GM18507 (cell line): ENCODE measurements at places on chromosomes 11 and 22.
A peak's percentile ranks its signal among the peaks of the same experiment; 100 is the strongest.

DNA sequence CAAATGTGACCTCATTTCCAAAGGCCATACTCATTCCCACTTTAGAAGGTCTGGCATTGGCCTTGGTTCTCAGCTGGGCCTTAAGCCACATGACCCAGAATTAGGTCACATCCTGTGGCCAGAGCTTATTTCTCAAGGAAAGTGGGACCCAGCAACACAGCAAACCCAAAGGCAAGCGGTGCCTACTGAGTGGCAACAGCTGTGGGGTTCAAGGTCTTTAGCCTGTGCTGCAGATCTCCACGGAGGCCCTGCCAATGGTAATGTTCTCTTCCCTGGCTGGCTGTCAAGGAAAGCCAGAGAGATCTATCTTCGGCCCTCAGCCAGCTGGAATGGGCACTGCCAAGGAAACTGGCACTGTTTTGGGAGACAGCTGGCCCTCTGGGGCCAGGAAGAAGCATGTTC is 41.5 kb upstream of the TP53I11 start:
- no peak for DNase-seq

DNA sequence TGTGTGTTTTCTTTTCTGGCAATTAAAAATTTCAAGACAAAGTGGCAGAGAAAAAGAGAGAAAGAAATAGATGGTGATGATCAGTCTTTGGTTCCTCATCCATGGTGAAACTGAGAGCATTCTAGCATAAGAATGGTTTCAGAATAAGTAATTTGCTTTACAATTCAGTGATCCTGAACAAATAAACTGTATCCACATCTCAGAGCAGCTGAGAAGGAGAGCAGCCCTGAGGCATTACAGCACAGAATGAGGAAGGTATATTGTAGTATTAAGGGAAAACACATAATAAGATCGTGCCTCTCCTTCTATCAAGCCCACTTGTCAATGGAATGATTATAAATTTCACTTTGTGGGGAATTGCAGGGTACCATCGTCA is 17.4 kb downstream of the LUZP2 start:
- no peak for DNase-seq

DNA sequence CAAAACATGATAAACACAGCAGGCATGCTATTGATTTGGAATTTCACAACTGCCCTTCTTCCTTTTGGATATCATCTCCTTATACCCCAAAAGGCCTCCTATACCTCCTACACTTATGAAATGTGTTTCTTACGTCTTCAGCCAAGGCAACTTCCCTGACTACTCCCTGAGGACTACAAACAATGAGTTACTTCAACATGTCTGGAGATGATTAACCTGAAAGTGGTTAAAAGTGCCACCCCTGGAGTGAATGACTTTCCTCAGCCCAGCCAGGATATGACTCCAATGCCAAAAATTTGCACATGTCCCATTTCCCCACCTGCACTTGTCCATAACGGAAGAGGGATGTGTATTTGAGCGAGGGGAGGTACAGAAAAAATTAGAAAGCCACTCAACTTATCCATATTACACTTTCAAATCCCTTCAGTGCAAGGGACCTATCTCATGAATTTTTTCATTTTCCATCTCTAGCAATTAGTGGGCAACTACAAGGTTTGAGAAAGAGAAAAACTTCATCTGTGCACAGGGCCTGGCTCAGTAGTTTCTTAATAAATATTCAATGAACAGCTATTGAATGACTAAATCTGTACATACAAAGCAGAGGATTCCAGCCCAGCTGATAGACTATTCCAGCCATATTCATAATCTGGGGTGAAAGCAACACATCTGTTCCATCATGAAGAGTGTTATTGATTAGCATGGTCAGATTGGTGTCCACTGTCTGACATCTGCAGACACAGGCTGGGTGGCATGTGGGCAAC is 36.8 kb downstream of the KIRREL3 start:
- no peak for DNase-seq

DNA sequence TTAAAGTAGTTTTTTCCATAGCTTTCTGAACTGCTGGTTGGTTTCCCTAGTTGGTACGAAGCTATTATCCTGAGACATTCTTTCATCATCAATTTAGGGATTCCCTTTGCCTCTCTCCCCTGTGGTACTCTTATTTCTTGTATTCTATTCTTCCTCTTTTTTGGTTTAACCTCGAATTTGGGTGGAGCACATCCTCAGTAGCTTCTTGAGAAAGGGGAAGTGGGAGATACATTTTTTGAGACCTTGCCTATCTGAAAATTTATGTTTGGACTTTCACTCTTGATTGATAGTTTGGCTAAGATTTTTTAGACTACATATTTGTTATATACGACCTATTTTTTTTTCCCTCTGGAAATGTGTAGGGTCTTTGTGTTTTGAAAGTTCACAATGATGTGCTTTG is 121.7 kb upstream of the ZBED5 start:
- DNase-seq, result no peak

DNA sequence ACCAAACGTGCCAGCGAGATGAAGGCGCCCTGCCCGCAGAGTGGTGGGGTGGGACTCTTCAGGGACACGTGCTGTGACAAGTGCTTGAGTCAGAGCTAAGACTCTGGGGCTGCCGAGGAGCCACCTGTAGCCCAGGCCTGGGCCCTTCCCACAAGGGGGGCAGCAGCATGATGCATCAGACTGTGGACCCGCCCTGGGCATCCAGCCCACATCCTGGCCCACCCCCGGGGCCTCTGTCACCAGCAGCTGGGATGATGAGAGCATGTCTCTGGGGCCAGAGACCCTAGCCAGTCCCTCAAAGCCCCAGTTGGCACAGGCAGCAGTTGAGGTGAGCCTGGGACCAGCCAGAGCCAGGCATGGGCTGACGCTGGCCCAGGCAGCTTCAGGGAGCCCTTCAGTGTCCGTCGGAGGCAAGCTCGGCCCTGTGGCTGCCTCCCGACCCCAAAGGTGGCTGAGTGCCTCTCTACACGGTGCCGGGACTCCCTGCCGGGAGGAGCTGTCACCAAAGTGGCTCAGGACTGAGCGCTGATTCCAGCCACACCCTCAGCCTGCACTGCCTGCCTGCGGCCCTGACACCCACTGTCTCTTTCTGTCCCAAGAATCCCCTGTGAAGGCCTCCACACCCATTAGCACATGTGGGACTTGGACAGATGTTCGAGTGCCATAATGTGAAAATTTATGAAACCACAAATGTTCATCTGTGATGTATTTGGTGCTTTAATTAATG is 41.3 kb downstream of the CDKN1C start:
- DNase-seq, result no peak

DNA sequence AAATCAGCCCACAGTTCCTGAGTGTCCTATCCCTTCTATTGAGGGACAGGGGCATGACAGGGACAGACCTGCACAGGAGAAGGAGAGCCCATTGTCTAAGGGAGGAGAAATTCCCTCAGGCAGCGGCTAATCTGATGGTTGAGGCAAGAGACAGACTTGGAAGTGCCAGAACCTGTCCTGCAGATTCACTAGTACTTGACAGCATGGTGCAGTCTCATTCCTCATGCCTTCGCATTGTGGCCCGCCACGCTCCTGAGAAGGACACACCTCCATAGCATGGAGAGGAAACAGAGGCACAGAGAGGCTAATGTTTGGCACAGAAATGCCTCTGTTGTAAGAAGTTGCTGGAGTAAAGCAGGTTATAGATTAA is 3.2 kb downstream of the P2RY6 start:
- no peak for DNase-seq

DNA sequence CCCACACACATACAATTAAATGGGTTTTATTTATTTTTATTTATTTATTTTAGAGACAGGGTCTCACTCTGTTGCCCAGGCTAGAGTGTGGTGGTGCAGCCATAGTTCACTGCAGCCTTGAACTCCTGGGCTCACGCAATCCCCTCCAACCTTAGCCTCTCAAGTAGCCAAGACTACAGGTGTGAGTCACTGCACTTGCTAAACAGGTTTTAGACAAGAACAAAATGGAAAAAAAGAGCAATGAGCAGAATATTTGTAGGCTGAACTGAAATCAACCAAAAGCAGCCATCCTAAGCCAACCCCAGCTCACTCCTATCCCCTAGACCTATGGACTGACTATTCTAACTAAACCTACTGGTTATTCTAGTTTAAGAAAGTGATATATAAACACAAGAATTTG is 37.8 kb downstream of the MRE11 start:
- no peak for DNase-seq

DNA sequence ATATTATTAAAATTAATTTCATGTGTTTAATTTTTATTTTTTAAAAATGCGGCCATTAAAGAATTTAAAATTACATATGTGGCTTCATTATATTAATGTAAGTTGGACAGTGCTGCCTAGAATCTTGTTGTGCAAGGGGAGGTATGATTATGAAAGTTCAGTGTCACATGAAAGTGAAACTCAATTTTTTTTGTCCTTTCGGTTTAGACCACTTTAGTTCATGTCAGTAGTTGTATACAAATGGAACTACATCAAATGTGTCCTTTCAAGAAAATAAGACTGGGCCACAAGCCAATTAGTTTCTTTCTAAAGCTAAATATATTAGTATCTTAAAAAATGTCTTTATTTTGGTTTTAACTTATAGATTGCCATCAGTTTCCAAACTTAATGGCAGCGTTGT is 35.7 kb downstream of the TBCEL start:
- peak; percentile 4 for DNase-seq

DNA sequence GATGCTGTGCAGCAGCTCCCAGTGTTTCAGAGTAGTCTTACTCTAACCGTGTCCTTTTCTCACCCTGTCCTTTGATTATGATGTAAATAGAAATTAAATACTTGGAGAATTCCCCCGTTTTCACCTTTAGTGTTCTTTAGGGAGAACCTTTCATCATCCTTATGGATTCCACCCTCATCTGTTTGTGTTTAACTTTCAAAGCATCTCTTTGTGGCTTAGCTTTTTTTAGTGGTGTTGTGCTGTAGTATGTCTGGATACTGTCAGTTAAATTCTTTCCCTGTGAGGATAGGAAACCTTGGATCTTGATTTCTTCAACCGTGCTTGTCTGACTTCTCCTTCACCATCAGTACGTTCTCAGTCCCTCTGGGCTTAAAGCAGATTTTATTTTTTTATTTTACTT is 48.5 kb downstream of the PPP6R3 start:
- DNase-seq, result no peak

GRCh38 chr22:48661984-48662383 is 1165.7 kb downstream of the BRD1 start:
- DNase-seq, result no peak

DNA sequence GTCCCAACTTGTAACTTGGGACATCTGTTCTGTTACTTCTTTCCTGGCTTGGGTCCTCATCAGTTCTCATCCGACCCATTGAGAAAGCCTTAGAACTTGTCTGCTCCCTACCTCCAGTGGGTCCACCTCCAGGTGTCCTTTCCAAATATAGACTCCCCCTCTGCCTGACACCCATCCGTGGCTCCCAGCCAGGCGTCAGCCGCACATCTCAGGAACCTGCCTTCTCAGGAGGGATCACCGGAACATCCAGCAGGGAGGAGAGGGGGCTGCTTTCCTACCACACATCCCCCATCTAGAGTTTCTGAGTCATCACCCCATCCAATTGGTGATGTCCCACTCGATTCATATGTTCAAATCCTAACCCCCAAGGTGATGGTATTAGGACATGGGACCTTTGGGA is 36.5 kb downstream of the C11orf91 start:
- no peak for DNase-seq

- DNase-seq, result no peak
Observed at GRCh38 chr11:2869561-2870427, 15.8 kb downstream of the CDKN1C start.

- no peak for DNase-seq
Observed at GRCh38 chr22:19932367-19933206, 9.0 kb upstream of the COMT start.

GRCh38 chr11:46649180-46649738 is 31.9 kb downstream of the ATG13 start:
- no peak for DNase-seq

DNA sequence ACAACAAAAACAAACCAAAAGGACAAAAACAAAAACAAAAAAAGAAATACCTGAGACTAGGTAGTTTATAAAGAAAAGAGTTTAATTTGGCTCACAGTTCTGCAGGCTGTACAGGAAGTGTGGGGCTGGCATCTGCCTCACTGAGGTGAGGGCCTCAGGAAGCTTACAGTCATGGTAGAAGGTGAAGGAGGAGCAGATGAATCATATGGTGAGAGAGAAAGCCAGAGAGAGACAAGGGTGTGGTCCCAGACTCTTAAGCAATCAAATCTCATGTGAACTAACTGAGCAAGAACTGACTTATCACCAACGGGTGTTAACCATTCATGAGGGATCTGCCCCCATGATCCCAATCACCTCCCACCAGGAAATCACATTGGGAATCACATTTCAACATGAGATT is 58.8 kb upstream of the ZBED5 start:
- DNase-seq, result no peak

DNA sequence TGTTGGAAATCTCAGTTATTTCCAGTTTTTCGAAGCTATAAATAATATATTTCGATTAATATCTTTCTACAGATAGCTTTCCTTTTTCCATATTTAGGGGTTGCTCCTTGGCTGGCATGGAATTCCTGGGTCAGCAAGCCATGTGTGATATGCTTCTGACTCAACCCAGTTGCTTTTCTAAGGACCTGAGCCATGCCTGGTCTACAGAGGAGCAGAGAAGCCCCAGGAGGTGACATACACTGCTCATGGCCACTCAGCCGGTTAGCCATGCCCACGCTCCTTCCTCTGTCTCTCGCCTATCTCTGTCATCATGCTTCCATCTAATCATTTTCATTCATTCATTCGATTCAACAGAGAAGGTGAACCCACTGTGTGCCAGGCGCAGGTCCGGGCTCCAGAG is 23.2 kb upstream of the PDGFB start:
- no peak for DNase-seq

DNA sequence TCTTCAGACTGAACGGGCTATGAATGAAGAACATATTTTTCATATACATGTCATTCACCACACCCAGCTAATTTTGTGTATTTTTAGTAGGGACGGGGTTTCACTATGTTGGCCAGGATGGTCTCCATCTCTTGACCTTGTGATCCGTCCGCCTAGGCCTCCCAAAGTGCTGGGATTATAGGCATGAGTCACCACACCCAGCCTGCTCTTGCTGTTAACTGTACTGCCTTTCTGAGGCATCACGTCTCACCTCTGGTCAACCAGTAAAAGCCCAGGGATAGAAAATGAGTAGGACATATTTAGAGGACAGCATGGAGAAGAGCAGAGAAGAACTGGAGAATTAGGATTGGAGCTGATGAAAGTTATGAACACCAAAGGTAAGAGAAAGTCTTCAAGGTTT is 55.6 kb downstream of the APOL3 start:
- DNase-seq, result no peak

GRCh38 chr22:39253435-39254070 is 8.8 kb upstream of the PDGFB start:
- no peak for DNase-seq

- no peak for DNase-seq
Observed at GRCh38 chr11:96229354-96229977, 113.5 kb downstream of the MAML2 start.

DNA sequence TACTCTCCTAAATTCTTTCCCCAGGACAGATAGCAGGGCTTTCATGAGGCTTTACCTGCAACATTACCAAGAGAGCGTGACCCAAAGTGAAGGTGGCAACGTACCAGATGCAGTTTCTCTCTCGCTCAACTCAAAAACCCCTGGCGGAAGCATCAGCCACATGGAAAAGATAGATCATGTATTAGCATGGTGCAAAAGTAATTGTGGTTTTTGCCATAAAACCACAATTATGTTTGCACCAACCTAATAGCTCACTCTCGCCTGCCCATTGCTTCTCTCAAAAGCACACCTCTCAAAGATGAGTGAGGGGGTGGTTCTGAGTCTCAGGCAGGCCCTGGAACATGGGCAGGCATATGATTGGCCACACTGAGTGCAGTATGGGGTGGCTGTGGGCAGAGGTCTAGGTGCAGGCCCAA is 7.0 kb downstream of the MS4A6A start:
- peak; percentile 9 for DNase-seq
